ENCODE measurements at places on chromosomes 5 and 9.

- DNase-seq, result no peak
Observed at GRCh38 chr9:128102861-128103588, 24.5 kb downstream of the PTGES2 start.

- no peak for DNase-seq
Observed at GRCh38 chr9:110872920-110873319, 165.3 kb downstream of the LPAR1 start.

DNA sequence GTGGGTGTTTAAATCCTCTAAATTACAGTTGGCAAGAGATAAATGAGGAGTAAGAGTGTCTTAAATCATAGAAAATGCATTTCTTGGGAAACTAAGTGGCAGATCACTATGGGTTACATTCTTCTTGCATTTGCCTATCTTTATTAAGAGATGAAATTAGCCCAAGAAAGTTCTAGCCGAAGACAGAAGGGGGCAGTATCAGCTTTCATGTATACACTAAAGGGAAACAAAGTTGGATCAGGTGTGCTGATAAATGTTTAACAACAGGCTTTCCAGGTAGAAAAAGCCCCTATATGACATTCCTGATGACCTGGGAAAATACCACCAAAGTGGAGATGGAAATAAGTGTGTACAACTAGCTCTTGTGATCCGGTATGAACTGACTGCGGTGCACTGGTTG lies 81.9 kb upstream of the TLR4 start:
- no peak for DNase-seq

DNA sequence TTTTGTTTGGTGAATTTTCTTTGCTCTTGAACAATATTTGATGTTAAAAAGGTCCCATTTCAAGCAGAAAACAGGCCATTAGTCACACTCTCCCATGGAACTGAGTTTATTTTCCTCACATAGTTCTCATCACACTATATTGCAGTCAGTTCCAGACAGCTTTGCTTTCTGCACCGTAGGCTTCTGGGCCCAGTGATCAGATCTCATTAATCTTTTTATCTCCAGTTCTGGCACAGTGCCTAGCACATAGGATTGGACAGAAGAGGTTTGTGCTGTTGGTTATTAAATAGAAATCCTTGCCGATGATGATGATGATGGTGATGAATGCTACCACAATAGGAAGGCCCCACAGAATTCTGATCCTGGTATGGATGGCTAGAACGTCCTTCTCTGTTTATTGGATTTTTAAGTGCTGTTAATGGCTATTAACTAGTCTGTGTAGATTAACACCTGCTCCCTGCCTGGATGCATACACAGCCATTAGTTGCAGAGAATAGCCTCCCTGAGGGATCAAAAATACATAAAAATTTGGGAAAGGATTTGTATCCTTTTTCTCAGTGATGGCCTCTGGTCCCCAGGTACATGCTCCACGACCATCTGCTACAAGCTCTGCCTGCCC lies 52.0 kb upstream of the NTRK2 start:
- no peak for DNase-seq

- DNase-seq, result no peak
Observed at GRCh38 chr9:128887914-128888350, 6.0 kb downstream of the LRRC8A start.

DNA sequence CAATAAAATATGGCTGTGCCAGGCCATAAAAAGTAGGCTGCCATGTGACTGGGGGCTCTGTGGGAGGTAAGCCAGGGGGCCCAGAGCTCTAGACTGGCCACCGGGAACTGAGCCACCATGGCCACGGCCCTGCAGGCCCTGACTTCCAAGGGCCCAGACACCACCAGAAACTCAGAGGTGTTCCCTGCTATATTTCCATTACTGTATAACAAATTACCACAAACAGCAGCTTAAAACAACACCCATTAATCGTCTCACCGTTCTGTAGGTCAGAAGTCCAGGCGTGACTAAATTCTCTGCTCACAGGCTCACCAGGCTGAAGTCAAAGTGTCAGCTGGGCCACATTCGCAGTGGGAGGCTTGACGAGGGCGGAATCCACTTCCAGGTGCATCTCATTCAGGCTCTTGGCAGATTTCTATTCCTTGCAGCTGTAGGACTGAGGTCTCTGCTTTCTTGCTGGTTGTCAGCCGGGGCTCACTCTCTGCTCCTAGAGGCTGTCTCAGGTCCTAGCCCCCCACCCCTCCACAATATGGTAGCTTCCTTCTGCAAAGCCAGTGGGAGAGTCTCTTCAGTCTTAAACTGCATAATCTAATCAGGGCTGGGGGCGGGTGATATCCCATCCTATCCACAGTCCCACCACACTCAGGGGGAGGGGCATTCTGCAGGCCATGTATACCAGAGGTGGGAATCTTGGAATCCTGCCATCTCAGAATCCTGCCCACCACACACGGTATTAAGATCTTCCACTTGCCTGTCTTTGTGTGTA lies 125.4 kb downstream of the C5orf15 start:
- no peak for DNase-seq

DNA sequence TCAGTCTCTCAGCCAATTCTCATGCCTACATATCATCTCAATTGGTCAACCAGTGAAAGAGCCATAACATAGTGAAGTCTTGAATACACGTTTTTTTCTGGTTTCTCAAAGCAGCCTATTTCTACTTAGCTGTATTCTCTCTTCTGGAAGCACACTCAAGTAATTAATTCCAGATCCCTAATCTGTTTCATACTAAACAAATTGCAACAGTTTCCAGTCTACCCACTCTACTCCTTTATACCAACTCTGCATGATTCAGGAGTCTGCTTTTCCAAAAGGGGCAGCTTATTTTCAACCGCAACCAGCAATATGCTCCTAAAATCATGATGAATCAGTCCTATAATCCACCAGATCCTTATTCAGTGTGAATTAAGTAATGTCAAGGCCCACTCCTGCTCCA lies 211.7 kb downstream of the TLE1 start:
- no peak for DNase-seq

DNA sequence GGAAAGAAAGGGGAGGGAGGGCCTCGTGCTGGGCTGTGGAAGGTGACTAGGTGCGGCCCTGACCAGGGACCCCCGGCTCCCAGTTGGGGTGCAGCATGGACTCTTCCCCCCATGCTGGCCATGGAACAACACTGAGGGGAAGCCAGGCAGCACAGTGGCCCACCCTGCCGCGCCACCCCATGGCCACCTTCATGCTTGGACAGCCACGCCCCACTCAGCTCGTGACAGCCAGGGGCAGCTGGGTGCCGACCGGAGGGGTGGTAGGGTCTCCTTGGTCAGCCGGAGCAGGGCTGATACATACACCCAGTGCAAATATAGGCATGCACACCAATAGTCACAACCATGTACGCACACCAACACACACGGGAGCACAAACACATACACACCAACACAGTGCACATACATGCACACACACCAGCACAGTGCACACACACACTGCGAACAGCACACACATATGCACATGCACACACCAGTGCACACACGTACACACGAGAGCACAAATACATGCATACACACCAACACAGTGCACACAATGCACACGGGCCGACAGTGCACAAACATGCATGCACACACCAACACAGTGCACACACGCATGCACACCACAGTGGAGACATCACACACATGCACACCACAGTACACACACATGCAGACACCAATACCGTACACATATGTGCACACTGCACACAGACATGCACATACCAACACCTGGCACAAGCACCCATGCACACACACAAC lies 8.3 kb downstream of the SOHLH1 start:
- no peak for DNase-seq

GRCh38 chr9:115115117-115115880 lies 2.7 kb downstream of the TNC start:
- DNase-seq, result no peak

DNA sequence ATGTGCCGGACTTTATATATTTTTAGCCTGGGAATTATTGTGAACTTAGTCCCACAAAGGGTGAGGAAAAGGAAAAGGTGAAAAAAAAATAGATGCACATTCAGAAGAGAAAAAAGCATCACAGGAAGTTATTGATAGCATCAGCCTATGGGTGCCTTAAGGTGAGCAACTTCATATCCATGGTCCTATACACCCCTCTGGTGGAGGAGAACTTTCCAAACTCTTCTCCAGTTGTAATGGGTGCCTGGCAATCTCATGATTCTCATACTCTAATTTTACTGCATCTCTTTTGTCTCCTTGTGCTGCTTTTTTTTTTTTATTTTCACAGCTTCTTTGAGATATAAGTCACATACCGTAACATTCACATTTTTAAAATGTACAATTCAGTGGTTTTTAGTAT lies 107.4 kb downstream of the JAKMIP2 start:
- no peak for DNase-seq

DNA sequence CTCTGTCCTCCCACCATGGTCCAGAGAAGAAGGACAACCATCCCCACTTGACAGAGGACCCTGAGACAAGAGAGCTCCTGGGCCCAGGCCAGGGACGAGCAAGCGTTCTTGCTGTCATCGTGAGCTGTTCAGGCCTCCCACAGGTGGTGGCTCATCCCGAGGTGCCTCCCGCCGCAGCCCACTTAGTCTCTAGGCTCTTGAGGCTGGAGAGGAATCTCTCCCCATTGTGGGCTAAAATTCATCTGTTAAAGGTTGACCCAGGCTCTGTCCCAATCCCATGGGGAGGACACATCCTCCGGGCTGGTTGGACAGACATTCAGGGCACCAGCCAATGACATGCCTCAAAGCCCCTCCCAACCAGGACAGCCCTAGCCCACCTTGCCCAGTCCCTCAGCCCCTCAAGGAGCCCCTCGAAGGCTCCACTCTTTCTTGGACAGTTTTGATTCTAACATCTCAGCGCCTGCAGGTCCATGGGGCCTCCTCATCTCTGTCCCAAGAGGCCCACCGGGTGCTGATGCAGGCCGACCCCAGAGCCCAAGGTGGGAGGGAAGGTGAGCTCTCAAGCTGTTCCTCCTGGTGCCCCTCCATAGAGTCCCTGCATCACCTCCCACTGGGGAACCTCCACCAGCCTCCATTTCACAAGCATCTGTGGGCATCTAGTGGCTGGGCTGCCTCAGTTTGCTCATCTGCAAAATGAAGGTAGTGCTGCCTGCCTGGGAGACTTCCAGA lies 52.9 kb downstream of the BARX1 start:
- DNase-seq, result no peak

DNA sequence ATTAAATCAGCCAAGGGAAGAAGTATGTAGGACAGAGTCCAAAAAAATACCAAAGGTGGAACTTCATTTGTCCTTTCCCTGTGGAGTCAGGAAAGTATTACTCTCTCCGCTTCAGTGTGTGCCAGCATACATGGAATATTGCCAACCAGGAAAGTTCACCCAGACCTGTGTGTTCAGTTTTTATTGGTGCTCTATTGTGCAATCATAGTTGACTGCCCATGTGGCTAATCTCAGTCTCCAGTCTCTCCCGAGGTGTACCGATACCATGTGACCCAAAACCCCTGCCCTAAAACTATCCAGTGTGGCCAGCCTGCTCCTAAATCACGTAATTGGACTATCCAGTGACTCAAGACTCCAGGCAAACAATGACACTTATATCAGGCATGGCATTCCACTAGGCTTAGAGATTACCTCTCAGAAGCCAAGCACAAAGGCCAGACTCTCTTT lies 38.8 kb downstream of the NFX1 start:
- DNase-seq, result no peak

- DNase-seq, result no peak
Observed at GRCh38 chr5:159182691-159183090, 26.7 kb downstream of the RNF145 start.

GRCh38 chr5:81230416-81230815 lies 2.7 kb upstream of the CKMT2 start:
- no peak for DNase-seq

DNA sequence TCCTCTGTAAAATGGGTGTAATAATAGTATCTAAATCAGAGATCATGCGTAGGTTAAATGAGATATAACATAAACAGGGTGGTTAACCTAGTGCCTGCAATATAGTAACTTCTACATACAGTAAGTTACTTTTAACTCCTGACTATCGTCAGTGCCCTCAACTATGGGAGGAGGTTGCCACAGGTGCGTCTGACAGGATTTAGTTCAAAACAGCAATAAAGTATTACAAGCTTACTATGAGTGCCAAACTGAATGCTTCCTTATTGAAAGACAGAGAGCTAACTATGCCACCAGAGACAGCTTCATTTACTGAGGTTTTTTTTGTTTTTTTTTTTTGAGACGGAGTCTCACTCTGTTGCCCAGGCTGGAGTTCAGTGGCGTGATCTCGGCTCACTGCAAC lies 209.0 kb downstream of the ADAMTSL1 start:
- DNase-seq, result no peak

- no peak for DNase-seq
Observed at GRCh38 chr5:79754865-79755555, 65.4 kb downstream of the CMYA5 start.

DNA sequence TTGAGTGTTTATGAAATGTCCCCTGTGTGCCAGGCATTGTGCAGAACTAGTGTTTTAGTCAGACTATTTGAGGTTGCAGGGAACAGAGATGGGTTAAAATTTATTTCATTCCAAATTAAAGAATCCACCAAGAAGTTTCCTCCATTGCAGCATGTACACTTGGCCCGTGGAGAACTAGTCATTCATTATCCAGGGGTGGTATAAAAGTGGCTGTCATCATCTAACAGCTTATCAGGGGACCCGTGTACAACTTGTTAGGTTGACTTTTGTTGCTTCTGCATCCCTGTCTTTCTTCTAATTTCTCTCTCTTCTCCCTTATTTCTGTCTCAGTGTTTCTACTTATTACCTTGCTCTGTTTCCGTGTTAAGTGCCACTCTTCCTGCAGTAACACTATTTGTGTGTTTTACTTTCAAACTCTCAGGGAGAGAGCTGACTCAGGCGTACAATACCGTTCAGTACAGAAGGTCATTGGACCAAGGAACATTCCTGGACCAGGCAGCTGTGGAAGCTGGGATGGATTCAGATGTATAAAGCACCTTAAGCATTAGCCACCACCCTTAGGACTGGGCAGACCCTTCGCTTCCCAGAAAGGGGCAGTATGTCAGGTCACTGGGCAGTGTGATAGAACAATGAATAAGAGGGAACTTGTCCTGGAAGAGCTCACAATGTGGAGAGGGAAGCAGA lies 36.1 kb downstream of the MAP3K1 start:
- no peak for DNase-seq

DNA sequence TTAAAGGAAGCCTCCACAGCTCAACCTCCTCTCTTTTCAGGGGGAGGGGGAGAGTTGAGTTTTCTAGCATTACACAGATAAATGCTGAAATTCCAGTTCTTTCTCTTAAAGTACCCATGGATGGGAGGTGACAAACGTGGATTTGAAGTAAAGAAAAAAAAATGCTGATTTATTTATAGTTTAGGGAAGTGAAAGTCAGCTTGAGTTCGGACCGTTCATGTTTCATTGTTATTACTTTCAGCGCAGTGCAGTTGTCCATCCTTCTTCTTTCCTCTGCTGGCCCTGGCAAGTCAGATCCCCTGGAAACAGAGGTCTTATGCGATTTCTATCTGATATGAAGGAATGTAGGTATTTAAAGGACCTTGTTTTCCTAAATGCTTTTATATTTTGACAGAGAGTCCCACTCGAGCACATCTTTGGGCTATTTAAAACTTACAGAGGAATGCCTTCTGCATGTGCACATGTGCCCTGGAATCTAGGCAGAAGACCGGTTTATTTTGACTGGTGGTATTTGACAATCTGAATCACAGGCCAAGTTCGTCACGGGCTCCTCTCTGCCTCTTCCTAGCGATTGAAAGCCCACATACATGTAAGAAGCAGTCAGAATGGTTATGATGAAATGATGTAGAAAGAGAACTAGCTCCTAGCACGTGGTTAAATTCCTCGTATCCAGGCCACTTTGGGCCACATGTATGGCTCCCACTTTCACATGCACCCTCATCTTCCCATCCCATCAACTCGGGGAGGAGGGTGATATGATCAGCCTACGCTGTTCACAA lies 385.2 kb upstream of the KLF4 start:
- DNase-seq, result no peak

- DNase-seq, result no peak
Observed at GRCh38 chr5:124902097-124902821, 155.8 kb upstream of the ZNF608 start.

All from activated T-cell treated with anti-CD3 and anti-CD28 coated beads for 48 hours (primary cell).